ENCODE measurements at places on chromosomes 7 and 10.

DNA sequence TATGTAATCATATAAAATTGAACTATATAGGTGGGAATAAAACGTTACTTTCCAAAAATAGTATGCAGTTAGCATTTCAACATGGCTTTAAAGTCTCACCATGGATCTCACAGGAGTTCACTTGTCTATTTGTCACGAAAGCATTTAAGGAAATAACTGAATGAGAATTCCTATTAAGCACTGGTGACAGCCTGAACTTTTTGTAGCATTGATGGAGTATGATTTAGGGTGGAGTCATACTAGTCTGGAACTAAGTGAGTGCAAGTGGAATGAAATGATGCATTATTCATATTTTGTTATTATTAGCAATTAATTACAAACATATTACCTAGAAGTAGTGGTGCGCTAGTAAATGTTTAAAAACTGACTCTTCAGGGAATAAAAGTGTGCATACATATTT is 26.0 kb upstream of the HIBADH start:
- no peak for DNase-seq

DNA sequence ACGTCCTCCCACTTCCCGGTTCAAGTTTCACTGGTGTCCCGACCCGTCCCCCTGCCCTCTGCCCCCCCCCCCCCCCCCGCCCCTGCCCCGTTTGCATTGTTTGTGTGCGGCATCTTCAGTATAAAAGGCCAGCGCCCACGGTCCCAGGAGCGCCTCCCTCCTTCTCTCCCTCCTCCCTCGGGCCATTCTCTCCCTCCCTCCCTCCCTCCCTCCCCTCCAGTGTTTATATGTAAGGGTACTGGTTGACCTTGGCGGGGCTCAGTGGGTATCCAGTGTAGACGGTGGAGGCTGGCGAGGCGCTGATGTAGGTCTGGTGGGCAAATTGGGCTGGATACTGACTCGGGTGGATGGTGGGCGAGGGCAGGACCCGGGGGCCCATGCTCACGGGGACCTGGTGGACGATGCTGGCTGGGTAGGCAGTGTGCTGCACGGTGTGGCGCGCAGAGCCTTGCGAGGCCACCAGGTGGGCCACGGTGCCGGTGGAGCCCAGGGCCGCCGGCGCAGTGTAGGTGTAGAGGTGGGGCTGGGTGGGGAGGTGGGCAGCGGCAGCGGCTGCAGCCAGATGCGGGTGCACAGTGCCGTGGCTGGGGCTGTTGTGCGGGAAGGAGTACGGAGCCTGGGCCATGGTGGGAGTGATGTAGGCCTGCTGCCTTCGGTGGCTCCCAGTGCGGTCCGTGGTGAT is 49.4 kb downstream of the CLEC2L start:
- no peak for DNase-seq

- DNase-seq = no peak
Measured at GRCh38 chr10:77820349-77820748, 106.2 kb downstream of the DLG5 start.

DNA sequence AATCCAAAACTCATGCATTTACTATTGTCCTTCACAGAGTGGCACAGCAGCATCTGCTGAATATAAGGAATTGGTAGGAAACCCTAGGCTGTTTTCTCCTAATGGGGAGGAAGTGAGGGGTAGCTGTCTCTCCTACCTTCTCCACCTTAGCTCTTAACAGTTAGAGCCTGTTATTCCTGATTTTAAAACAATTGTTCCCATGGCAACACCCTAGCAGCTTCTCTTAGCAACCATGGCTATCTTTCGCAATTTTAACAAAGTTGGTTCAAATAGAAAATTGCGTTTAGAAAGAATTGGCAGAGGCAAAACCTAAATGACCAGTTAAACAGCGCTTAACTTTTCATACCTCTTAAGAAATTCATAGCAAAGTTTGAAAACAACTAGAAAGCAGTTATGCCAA is 603.4 kb upstream of the AUTS2 start:
- no peak for DNase-seq

GRCh38 chr10:31536302-31536701 is 217.3 kb downstream of the ZEB1 start:
- no peak for DNase-seq

DNA sequence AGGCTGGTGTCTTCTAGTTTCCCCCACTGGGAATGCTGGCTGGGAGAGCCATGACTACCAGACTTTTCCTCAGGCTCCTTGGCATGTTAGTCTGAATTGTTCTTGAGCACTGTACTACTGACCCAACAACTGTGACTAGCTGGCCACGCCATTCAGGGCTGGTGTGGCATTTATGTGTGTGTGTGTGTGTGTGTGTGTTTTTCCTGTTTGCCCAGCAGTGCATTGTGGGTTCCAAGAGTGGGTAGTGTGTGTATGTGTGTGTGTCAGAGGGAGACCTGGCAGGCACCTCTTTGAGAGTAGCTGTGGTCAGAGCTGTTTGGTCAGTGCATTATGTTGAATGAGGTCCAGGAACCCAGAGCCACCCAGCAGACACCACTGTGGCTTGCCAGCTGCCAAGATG is 9.2 kb downstream of the PCBD1 start:
- DNase-seq = no peak

DNA sequence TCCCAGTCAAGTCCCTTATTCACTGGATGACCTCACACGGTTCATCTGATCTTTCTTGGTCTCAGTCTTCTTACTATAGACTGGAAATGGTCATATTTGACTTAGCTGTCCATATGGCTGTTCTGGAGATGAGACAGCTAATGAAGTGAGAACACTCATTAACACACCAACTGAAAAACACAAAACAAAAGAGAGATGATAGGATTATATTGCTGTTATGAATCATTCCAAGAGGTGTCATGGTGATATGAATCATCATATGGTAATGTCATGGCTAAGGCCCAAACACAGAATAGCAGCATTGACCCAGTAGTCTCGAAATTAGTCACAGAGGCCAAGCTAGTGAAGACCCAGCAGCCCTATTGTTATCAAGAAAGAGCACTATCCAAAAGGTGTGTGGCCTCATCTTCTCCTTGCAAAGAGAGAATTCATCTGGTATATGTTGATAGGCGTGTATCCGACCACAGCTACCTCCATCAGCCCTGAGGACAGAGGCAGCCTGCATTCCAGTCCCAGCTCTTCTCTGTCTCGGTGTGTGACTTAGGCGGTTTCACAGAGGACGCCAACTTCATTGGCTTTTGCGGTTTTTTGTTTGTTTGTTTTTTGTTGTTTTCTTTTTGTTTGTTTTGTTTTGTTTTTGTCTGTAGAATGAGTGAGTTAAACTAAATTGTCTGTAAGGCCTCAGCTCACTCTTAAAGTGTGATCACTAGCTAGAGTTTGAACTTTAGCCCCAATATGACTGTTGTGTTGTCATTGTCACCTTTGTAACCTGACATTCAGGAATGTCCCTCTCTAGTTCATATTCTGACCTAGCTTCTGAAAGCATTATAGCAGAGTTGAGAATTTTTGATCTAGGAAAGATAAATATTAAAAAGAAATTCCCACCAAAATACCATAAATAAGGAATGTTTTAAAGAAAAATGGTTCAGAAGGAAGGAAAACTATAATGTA is 97.4 kb upstream of the PDCD4 start:
- no peak for DNase-seq

DNA sequence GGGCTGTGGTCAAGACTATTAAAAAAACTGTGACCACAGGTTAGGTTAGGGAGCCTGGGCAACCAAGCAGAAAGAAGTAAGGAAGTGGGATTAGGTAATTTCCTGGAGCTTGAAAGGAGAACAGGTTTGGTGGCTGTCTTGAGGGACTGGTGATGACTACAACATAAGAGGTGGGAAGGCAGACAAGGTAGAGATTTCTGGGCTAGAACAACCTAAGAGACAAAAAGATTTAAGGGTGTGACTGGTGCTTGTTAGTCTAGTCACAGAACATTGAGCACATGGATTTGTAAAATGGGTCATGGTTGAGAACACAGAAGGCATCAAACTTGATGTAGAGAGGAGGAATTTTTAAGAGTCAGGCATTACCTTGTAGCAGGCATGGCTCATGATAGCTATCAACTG is 123.7 kb upstream of the ASAH2 start:
- no peak for DNase-seq

GRCh38 chr10:9579110-9579705 is 1438.5 kb upstream of the CELF2 start:
- DNase-seq = no peak

DNA sequence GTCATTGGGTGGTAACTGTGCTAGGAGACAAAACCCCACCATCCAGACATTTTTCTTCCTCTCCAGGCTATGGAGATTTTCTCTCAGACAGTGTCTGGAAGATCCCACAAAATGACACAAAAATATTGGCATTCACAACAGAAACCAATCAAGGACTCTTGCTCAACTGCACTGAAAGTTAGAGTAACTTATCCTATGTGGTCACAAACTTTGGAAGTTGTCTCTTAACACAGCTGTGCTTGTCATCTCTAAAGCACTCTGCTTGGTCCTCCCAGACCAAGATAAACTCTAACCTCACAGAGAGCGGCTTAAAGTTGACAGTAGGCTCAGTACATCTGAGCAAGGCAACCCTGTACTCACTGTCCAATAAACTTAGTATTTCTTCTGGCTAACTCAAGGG is 74.9 kb downstream of the AKR1C4 start:
- no peak for DNase-seq

- DNase-seq = no peak
Measured at GRCh38 chr10:89644967-89645741, at the start of gene PANK1. PANK1 (minus strand) TSS chr10:89645242; CDS start chr10:89644891, 351 bp downstream.

- DNase-seq = no peak
Measured at GRCh38 chr7:104963991-104964385, 50.0 kb upstream of the KMT2E start.

- DNase-seq = peak; percentile 39
Measured at GRCh38 chr7:23570592-23571200, 26.5 kb upstream of the CCDC126 start.

DNA sequence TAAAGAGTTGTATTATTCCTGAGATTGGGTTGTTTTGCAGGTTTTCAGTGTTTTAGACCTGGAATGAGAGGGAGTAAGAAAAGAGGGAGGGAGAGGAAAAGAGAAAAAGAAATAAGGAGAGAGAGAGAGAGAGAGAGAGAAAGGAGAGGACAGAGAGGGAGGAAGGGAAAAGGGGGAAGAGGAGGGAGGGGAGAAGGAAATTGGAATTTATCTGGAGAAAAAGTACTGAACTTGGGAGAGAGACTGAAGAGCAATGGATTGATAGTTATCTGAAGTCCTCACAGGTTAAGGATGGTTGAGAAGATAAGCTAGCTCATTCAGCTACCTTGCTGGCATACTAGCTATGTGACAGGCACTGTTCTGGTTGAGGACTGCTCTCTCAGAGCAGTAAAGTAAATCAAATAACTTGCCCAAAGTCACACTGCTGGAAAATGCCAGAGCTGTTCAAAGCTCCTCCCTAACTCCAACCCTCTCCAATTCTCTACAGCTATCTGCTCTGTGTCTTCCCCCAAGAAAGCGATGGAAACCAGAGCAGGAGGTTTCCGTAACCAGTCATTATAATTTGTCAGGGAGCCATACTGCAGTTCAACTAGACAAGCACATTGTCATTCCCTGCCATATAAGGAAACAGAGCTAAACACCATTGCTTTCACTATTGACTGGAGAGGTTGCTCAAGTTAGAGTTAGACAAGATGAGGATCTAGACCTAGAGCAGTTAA is 10.7 kb downstream of the CALD1 start:
- DNase-seq = no peak

DNA sequence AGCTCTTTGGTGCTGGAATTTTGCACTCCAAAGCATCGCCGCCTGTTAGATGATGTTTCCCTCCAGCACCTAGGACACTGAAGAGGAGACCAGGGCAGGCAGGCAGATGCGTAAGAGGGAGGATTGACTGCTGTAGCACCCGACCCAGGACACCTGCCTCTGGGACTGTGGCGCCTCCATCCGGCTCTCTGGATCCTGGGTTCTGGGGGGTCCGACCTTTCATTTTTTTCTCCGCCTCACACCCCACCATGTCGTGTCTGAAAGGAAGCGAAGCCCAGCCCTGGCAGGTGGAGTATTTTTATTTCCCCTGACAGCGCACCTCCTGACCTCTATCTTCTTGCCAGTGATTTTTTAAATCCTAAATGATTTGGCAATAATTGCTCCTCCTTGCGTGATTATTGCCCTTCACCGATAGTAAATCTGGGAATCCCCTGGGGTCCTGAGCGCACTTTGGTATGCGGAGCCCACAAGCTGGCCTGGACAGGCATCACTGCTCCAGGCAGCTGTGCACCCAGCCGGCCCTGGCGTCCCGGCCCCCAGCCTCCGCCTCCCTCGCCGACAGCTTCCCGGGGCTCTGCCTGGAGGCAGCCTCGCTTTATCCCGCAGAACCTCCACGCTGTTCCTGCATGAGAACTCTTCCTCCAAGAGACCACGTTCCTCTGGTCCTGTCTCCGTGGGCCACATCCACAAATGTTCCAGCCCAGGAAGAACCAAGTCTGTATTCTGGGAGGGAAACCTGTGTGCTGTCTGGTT is 48.4 kb downstream of the LHPP start:
- no peak for DNase-seq

GRCh38 chr7:5203183-5203537 is 13.1 kb downstream of the WIPI2 start:
- no peak for DNase-seq

- no peak for DNase-seq
Measured at GRCh38 chr10:99768556-99768955, 13.9 kb upstream of the ABCC2 start.

DNA sequence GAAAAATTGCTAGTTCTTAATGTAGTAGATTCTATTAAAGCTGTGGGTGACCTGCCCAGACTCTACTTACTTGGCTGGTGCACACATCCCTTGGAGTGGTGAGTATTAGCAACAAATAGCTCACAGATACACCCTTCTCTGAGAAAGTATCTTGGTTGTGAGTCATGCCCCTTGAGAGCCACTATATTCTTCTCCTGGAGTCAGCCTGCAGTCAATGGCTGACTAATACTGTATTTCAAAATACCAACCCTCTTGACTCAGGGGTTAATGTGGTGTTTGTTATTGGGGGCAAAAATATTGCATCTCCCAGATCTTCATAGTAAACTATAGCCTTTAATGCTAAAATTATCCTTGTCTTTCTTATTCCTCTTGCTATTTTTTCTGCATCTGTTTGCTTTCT is 354.9 kb downstream of the BMPER start:
- DNase-seq = no peak

GRCh38 chr7:145050415-145050814 is 214.6 kb upstream of the TPK1 start:
- DNase-seq = no peak

- peak; percentile 87 for DNase-seq
Measured at GRCh38 chr7:149742075-149742701, 31.2 kb downstream of the ZNF467 start.
